ENCODE measurements at places on chromosomes 3 and 15. TPM values are rescaled to one million over a fixed set of nuclear protein-coding genes. Genes with fewer than 3 reads are reported as not detected.

BHLHE40 gene
- total RNA-seq: 75.5 TPM

FYCO1 gene
- total RNA-seq: 28.1 TPM

BFSP2 gene
- total RNA-seq: not detected

PARP14 gene
- 29.0 TPM for total RNA-seq

DNA sequence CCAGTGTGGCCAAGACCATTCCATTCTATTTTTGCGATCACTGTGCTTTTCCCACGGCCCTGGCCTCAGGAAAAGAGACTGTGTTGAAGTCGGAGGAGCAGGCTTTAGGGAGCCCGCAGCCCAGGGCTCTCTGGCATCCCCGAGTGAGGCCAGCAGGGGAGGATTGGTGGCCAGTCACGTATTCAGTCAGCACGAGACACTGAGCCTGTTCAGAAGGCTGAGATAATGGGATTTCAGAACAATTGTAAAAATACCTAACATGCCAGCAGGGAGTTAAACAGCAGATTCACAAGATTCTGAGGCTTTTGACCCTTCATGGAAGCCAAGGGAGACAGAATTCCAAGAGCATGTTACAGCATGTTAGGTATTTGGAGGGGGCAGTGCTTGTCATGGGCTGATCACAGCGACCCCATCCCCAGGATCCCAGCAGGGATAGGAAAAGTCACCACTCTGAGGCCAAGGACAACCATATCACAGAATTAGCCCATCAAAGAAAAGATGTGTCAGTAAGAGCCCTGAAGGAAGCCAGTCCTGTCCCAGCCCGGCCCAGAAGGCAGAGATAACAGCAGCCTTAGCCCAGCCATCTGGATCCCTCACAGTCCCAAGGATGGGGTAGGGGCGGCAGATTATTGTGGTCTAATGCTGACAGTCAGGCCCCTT lies 40.6 kb downstream of the AMOTL2 start:
- peak overlapping the region; percentile 97 for H3K27ac ChIP-seq
- no peaks in the 10 kb centered on the region for H3K36me3 ChIP-seq
- no peaks in the 10 kb centered on the region for H3K27me3 ChIP-seq
- no peak for DNase-seq
- peak overlapping the region; percentile 31 for H3K4me3 ChIP-seq
- H3K4me1 ChIP-seq: peaks cover 88% of the 10 kb centered on the region

DNA sequence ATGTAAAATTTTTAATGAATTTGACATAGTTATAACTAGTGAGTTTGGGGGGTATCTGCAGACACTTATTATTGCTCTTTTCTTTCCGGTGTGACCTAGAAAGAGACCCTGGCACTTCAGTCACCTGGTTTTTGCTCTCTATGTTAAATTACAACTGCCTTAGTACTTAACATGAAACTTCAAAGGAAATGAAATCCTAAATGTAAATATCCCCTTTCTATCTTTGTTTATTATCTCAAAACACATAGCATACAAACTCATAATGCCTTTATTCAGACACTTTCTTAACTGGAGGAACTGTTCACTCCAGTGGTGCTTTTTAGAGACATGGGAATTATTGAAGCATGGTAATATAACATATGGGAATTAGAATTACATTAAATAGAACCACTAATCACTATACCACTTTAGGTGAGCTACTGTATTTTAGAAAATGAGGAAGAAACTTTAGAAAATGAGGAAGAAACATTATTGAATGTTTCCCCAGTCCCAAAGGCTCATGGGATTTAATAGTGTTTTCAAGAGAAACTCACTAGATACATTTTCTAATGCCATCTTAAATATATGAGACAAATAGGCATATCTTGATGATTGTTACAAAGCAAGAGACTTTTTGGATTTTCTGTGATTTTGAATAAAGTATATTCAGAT lies 119.5 kb upstream of the MLF1 start:
- DNase-seq: no peak
- H3K36me3 ChIP-seq: no peaks in the 10 kb centered on the region
- peaks cover 8% of the 10 kb centered on the region for H3K4me1 ChIP-seq

- peak overlapping the region; percentile 14 for H3K27ac ChIP-seq
- peaks cover 21% of the 10 kb centered on the region for H3K4me1 ChIP-seq
- H3K27me3 ChIP-seq: no peaks in the 10 kb centered on the region
- no peak for DNase-seq
- no peak overlapping the region for H3K4me3 ChIP-seq
These were observed 154.4 kb downstream of the EBLN2 start for GRCh38 chr3:73215901-73216300.

GRCh38 chr3:196356556-196356955 lies 18.4 kb upstream of the TM4SF19 start:
- no peak for DNase-seq
- H3K4me1 ChIP-seq: no peaks in the 10 kb centered on the region
- H3K27me3 ChIP-seq: no peaks in the 10 kb centered on the region
- no peak overlapping the region for H3K27ac ChIP-seq

DNA sequence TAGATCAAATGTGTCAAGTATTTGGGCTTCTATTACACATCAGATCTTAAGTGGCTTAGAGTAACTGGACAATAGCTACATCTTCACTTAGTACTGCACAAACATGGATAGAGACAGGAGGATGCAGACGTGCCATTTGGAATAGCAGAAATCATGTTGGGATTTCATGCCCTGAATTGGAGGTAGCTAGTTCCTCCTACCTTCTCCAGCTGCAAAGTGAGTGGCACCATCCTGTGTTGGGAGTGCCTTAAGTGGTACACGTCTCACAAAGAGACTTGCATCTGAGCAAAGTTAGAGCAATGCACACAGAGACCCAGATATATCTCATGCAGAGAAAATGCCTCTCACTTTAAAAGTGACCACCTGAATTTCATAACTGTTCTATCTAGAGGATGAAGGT lies 136.5 kb downstream of the SSR3 start:
- peaks cover 1% of the 10 kb centered on the region for H3K36me3 ChIP-seq
- H3K27me3 ChIP-seq: peaks cover 2% of the 10 kb centered on the region
- DNase-seq: no peak
- H3K4me1 ChIP-seq: peaks cover 2% of the 10 kb centered on the region
- H3K27ac ChIP-seq: no peak overlapping the region

Data from chondrocyte (in vitro differentiated cells).